ENCODE measurements at places on chromosomes 6 and 20.

- no peak for DNase-seq
Measured at GRCh38 chr6:115675443-115675842, 385.2 kb downstream of the FRK start.

GRCh38 chr6:168313431-168314011 is 6.1 kb downstream of the DACT2 start:
- DNase-seq: no peak

- DNase-seq: no peak
Measured at GRCh38 chr6:162685586-162685985, 42.0 kb downstream of the PRKN start.

- DNase-seq: no peak
Measured at GRCh38 chr6:6521961-6522482, 66.5 kb upstream of the LY86 start.

DNA sequence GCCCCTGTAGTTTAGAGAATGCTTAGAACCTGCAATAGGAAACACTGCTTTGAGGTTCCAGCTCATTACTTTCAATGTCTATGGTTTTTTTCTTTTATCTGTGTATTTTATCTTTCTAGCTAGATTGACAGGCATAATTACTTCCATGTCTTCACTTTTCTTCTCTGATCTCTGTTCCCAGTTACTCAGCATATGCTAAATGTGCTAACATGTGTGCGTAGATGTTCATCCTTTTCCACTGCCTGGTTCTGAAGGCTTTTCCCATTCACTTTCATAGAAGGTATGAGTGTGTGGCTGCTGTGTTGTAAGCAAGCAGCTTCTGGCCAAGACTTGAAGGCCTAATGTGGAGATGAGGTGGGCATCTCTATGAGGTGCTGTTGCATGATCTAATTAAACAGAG is 38.9 kb downstream of the FAXC start:
- DNase-seq: no peak

GRCh38 chr6:98041056-98041455 is 758.0 kb upstream of the MMS22L start:
- no peak for DNase-seq

- DNase-seq: no peak
Measured at GRCh38 chr20:44143936-44144335, 43.1 kb downstream of the JPH2 start.

- no peak for DNase-seq
Measured at GRCh38 chr20:35600176-35600992, 15.2 kb upstream of the SPAG4 start.

GRCh38 chr6:31546958-31547726 is at the start of gene NFKBIL1:
TSS of gene NFKBIL1 (plus strand) at chr6:31547608. CDS start at chr6:31547695, 87 bp downstream.
- DNase-seq: peak; percentile 83

DNA sequence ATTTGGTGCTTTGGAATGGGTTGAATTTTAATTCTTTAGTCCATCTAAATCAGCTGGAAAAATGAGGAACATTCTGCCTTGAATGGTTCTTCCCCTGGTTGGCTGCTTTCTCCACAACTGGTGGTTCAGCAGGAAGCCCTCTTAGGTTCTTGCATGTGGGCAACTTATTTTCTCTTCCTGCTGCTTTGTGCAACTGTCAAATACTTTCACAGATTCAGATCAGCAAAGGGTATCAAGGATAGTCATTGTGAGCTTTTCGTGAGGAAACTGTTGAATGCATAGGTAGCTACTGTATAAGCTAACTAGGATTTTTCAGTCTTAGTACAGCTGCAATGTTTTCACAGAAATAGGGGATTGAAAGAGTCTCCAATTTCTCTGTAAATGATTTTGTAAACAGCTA is 72.9 kb upstream of the MRAP2 start:
- no peak for DNase-seq

GRCh38 chr6:97422171-97422570 is 139.2 kb upstream of the MMS22L start:
- no peak for DNase-seq

- no peak for DNase-seq
Measured at GRCh38 chr6:27141529-27142015, 105.9 kb upstream of the PRSS16 start.

DNA sequence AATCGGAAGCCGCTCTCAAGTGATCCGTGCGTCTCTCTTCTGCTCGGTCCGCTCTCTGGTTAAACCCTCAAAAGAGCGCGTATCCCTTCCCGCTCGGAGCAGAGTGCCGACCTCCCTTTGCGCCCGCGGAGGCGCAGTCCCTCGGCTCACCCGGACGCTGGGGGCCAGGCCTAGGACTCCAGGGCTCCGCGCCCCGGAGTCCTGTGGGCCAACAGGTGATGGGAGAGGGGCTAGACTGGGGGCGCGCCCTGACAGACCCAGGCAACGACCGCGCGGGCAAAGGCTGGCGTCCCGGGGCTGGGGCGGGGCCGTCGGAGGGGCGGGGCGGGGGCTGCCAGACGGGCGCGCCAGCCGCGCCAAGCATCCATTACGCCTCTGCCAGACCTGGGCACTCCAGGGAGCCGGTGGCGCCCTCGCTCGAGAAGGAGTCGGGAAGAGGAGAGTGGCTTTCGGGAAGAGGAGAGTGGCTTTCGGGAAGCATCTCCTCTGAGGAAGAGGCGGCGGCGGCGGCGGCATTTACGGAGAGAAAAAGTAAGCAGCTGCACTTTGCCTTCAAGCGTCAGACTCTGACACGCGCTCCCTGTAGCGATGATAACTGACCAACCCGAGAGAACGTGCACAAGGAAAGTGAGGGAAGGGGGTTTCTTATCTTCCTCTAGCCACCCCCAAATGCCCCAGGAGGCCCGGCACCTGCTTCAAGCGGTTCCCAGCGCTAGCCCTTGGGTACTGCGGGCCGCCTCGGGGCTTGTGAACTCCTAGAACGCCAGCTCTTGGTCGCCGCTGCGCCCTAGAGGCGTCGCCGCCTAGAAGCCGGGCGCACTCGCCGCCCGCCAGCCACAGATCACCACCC is 2.6 kb downstream of the EPHA7 start:
- no peak for DNase-seq

DNA sequence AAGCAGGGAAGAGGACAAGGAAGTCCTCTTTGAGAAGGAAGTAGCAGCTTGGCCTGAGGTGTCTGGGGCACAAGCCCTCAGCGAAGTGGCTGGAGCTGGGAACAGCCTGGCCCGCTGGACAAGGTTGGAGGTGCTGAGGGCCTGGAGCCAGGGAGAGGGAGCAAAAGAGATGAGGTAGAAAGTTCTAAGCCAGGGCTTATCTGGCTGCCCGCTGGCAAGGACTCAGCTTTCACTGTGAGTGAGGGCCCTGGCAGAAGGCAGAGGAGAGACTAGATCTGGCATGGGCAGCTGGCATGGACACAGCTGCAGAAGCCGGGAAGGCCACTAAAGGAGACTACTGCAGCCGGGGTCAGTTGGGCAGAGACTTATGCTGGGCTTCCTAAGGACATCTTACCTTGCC is 21.8 kb upstream of the PCMTD2 start:
- DNase-seq: no peak

DNA sequence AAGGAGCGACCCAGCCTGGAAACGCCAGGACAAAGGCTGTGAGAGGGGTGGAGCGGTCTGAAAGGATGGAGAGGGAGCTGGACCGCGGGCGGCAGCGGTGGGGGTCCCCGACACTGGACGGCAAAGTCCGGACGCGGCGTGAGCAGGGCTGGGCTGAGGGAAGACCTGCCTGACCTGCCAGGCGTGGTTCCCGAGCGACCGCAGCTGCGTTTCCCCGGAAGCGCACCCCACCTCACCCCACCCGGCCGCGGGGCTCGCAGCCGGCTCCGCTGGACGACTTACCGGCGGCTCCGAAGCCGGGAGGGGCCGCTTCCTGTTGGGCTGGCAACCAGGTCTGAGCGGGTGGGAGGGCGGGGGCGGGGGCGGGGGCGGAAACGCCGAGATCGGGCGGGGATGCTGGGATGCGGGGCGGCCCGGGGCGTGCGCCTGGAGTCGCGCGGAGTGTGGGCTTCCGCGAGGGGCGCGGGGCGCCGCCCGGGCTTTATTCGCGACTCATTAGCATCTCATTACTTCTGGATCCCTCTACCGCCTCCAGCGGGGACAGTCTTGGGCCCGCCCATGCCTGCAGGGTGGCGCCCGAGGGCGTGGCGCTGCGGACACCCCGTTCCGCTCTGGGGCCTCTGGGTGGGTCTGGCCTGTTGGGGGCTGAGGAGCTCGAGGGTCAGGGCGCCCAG is at the start of gene MICAL1:
TSS of gene MICAL1 (minus strand) at position 336 of the 674 bp plus-strand sequence. CDS start 1,576 bp downstream, outside the sequence.
- peak; percentile 31 for DNase-seq

DNA sequence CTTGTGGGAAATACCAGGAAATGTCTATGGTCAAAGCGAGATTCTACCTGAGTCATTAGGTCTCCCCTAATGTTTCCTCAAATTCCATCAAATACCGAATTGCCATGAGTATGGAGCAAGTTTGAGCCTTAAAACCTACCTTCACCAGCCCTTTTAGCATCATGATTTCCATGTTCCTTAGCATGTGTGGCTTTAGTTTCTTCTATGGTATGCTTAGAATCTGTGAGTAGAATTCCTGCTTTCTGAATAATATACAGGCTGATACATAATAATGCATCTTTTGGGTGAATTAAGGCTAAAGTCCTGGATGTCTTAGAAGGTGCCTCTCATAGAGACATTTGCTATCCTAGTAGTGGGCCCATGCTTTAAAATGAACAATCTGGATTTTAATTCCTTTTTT is 32.0 kb downstream of the TSPYL4 start:
- DNase-seq: no peak

DNA sequence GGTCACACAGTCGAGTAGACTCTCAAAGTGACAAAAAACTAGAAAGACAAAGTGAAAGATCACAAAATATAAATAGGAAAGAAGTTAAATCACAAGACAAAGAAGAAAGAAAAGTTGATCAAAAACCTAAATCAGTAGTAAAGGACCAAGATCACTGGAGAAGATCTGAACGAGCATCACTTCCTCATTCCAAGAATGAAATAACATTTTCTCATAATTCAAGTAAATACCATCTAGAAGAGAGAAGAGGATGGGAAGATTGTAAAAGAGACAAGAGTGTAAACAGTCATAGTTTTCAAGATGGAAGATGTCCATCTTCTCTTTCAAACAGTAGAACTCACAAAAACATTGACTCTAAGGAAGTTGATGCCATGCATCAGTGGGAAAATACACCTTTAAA is 31.6 kb upstream of the GJA10 start:
- no peak for DNase-seq

- no peak for DNase-seq
Measured at GRCh38 chr6:77620278-77620882, 32.5 kb upstream of the MEI4 start.

DNA sequence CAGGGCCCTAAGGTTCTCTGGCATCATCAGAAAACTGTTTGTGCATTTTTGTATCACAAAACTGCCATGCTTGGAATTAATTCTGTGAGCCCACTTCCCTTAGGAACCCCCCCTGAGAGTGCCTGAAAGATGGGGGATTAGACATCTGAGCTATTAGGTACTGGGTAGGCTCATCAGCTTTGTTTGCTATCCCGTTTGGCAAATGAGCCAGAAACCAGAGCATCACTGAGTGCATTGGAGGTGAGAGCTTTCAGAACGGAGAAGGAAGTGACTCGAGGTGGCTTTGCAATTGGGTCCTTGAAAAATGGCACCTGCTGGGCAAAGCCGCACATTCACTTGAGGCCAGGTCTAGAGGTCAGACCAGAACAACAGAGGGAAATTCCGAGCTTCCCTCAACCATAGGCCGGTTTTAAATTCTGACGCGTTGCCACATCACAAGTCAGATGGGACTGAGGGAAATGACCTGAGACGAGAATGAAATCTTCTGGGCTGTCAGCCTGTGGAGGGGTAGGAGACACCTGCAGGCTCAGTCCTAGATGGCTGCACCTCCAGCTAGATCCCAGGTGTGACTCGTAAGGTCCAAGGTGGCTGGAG is 8.4 kb upstream of the GLP1R start:
- no peak for DNase-seq

- DNase-seq: no peak
Measured at GRCh38 chr6:119129148-119129967, 50.9 kb upstream of the FAM184A start.

- DNase-seq: no peak
Measured at GRCh38 chr20:44287272-44288097, 23.5 kb downstream of the FITM2 start.

- DNase-seq: no peak
Measured at GRCh38 chr6:112502351-112503090, 155.4 kb downstream of the RFPL4B start.

GRCh38 chr6:139436200-139436956 is 61.9 kb upstream of the CITED2 start:
- DNase-seq: no peak

DNA sequence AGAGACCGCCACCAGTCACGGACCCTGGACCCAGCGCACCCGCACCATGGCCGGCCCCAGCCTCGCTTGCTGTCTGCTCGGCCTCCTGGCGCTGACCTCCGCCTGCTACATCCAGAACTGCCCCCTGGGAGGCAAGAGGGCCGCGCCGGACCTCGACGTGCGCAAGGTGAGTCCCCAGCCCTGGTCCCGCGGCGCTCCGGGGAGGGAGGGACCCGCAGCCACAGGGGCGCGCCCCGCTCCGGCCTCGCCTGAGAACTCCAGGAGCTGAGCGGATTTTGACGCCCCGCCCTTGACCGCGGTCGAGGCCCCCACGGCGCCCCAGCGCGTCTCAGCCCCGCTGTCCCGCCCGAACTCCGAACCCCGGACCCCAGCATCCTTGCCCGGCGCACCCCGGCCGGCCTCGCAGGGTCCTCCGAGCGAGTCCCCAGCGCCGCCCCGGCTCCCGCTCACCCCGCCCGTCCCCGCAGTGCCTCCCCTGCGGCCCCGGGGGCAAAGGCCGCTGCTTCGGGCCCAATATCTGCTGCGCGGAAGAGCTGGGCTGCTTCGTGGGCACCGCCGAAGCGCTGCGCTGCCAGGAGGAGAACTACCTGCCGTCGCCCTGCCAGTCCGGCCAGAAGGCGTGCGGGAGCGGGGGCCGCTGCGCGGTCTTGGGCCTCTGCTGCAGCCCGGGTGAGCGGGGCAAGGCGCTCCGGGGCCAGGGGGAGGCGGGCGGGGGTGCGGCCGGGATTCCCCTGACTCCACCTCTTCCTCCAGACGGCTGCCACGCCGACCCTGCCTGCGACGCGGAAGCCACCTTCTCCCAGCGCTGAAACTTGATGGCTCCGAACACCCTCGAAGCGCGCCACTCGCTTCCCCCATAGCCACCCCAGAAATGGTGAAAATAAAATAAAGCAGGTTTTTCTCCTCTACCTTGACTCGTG is at the start of gene OXT:
TSS of gene OXT (plus strand) at position 11 of the 920 bp plus-strand sequence. CDS start at position 47, 36 bp downstream.
- DNase-seq: peak; percentile 61

DNA sequence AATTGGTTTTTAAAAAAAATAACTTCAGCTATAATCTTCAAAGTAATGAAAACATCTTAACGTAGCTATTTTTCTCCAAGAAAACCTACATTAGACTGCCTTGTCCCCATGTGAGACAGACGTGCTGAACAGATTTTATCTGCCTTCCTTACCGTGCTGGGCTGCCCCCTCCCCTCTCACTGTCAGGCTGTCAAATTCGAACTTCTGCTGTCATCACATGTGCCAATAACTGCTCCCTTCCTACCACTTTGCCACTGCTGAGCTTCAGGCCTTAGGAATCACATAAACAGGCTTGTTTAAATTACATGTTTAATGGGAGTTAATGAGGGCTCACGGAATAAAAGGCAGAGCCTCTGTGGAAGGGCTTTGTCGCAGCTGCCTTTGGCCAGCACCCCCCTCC is 77.0 kb upstream of the NHSL1 start:
- DNase-seq: no peak

Measured in activated T-cell treated with anti-CD3 and anti-CD28 coated beads for 4 hours (primary cell).